ENCODE measurements at places on chromosomes 1 and 21. TPM values are rescaled to one million over a fixed set of nuclear protein-coding genes. Genes with fewer than 3 reads are reported as not detected.
A peak's percentile ranks its signal among the peaks of the same experiment; 100 is the strongest.

The ENAH gene
- 46.0 TPM for total RNA-seq

GRCh38 chr1:151210830-151211229 lies 12.5 kb downstream of the PIP5K1A start:
- DNase-seq: no peak

GRCh38 chr1:161162052-161162451 lies 2.8 kb downstream of the USP21 start:
- no peak for DNase-seq

GRCh38 chr1:20143318-20143717 lies 4.2 kb downstream of the PLA2G2F start:
- DNase-seq: no peak

The KCNA3 gene
- not detected for total RNA-seq

The FLG2 gene
- not detected for total RNA-seq

The LIN9 gene
- 14.8 TPM for total RNA-seq

GRCh38 chr1:85027242-85027983 lies 20.9 kb downstream of the MCOLN3 start:
- DNase-seq: no peak

The VCAM1 gene
- not detected for total RNA-seq

- DNase-seq: no peak
Observed at GRCh38 chr21:35328856-35329455, 279.9 kb upstream of the RUNX1 start.

DNA sequence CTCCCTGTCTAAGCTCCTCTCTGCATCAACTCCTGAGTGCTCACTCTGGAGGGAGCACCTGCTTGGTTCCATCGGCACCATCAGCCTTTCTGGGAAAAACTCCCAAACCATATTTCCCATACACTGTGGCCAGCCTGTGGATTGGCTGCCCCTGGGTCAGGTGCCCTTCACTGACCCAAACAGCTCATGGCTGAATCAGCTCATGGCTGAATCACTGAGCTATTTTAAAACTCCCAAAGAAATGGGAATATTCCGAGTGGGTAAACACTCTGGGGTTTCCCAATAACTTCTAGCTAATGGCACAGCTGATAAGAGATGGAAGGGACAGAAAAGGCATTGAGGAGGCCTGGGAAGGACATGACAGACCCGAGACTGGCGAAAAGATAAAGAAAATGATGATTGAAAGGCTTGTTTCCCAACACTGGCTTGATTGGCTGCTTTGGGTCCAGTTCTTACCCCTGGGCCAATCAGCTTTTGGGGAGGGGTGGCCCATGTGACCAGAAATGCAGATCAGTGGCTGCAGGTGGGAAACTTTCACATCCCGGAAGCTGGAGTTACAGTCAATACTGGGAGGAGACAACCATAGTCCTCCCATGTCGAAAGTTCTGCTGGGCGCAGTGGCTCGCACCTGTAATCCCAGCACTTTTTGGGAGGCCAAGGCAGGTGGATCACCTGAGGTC lies 37.3 kb upstream of the KAZN start:
- no peak for DNase-seq

The NBPF4 gene
- total RNA-seq: not detected

The ESPN gene
- total RNA-seq: not detected

DNA sequence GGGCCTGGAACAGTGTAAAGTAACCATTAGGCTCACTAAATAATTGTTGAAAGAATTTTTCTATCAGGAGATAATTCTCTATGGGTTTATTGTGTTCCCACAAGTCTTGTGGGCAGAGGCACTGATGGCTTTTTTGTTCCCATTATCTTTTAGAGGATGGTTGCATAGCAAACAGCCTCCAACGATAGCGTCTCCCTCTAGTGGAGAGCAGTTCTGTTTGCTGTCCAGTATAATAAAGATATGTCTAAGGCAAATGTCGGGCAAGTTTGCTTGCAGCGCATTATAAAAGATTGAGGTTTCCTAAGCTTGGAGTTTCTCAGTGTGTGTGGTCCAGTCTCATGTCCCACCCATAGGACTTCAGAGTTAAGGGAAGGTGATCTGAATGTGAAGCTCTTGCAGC lies 1.3 kb upstream of the SLC6A17 start:
- no peak for DNase-seq

The FMO3 gene
- total RNA-seq: 0.12 TPM

The ITLN2 gene
- total RNA-seq: not detected

GRCh38 chr1:201487742-201488141 lies 18.8 kb upstream of the PHLDA3 start:
- no peak for DNase-seq

DNA sequence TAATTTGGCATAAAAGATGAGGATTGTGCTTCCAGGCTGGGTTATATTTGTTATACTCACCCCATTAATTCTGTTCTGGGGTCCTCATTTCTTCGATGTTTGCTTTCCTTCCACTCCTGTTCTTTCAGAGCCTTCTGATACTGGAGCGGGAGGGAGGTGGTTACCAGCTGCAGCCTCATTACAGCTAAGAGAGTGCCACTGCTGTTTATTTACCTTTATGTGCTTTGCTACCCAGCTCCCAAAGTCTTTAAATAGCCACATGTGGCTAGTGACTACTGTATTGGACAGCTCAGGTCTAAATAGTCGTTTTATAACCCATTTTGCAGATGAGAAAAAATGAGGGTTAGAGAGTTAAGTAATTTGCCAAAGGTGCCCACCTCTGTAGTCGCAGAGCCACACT lies 25.1 kb downstream of the PLEKHM2 start:
- no peak for DNase-seq

- DNase-seq: peak; percentile 67
Observed at GRCh38 chr1:39623053-39623452, 16.4 kb downstream of the HEYL start.

The ADGRL4 gene
- not detected for total RNA-seq

The C1orf210 gene
- total RNA-seq: not detected

DNA sequence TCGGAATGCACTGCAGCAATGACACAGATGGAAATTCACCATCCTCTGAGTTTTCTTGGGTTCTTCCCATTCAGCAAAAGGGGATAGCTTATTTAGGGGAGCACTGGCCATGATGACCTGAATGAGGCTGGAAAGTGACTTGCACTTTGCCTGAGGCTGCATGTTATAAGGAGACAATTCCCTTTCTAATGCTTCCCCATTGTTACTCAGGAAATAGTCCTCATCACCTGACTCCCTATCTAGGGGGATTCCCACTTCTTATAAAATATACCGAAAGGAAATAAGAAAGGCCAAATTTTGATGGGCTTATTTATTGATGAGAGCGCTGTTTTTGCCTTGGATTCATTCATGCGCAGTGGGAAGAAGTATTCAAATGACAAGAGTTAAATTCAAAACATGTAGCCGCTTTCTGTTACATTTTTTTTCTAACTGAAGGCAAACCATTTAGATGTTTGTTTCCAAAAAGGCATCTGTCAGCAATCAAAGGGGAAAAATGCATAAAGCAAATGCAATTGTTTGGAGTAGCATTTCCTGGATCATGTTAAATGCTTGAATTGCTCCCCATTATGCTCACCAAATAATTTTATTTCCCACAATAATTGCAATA lies 220.3 kb upstream of the NFIA start:
- no peak for DNase-seq

- DNase-seq: no peak
Observed at GRCh38 chr1:157219600-157219999, 81.4 kb upstream of the ETV3 start.

- peak; percentile 28 for DNase-seq
Observed at GRCh38 chr1:89995598-89996449, 914 bp downstream of the ZNF326 start.

- DNase-seq: no peak
Observed at GRCh38 chr1:43484367-43484766, 30.6 kb upstream of the HYI start.

The PYHIN1 gene
- total RNA-seq: not detected

- DNase-seq: peak; percentile 36
Observed at GRCh38 chr1:185157599-185158412, 839 bp downstream of the SWT1 start.

The ZSWIM5 gene
- 3.3 TPM for total RNA-seq

The PLEKHN1 gene
- total RNA-seq: 5.5 TPM
